ENCODE measurements at places on chromosomes 2 and 18. TPM values are rescaled to one million over a fixed set of nuclear protein-coding genes. Genes with fewer than 3 reads are reported as not detected.

The GAD1 gene
- 0.26 TPM for total RNA-seq

The MROH2A gene
- total RNA-seq = not detected

The BMP10 gene
- not detected for total RNA-seq

The ABCB11 gene
- not detected for total RNA-seq

The NTSR2 gene
- total RNA-seq = under 0.01 TPM

The SALL3 gene
- not detected for total RNA-seq

The ERBB4 gene
- total RNA-seq = 0.17 TPM

The DNAH7 gene
- 0.99 TPM for total RNA-seq

The NAT8 gene
- total RNA-seq = not detected

The MYO5B gene
- total RNA-seq = under 0.01 TPM

The ATP6V1C2 gene
- under 0.01 TPM for total RNA-seq

The ASNSD1 gene
- 63.9 TPM for total RNA-seq
